ENCODE measurements at places on chromosomes 6 and 20.
A peak's percentile ranks its signal among the peaks of the same experiment; 100 is the strongest.

DNA sequence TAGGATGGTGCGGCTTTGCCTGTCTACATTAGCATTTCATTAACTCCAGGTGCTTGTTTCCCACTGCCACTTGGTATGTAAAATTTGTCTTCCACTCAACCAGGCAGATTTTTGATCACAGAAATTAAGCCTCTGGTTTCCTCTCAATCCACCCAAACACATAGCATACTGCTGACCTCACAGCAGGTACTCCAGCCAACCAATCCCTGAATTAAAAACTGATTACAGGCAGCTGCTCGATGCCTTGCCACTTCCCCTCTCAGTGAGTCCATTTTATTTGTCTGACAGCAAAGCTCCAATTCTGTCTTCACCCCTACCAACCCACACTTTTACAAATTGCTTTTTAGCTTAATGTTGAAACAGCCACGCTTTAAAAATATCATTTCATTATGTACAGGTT is 95.2 kb downstream of the PLCB1 start:
- no peak for DNase-seq

DNA sequence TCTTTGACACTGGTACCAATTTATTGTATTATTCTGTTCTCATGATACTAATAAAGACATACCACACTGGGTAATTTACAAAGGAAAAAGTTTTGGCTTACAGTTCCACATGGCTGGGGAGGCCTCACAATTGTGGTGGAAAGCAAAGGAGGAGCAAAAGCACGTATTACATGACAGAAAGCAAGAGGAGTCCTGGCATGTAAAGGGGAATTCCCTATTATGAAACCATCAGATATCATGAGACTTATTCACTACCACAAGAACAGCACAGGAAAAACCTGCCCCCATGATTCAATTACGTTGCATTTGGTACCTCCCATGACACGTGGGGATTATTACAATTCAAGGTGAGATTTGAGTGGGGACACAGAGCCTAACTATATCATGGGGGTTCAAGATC is 43.4 kb downstream of the SLC22A2 start:
- no peak for DNase-seq

- DNase-seq: no peak
Observed at GRCh38 chr20:1265226-1265915, 723 bp upstream of the SNPH start.

DNA sequence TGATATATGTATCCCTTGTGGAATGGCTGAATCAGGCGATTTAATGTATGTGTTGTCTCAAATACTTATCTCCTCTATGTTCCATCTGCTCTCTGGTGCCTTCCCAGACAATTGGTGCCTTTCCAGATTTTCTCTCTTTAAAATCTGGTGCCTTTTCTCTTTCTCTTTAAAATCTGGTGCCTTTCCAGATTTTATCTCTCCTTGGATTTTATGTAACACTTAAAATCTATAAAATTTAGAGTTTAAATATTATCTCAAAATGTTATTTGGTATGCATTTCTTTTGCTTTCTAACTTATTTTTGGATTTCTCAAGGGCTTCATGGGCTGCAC is 116.3 kb downstream of the KIF13A start:
- no peak for DNase-seq

- DNase-seq: no peak
Observed at GRCh38 chr6:5121479-5121878, 36.3 kb downstream of the PPP1R3G start.

GRCh38 chr20:63782051-63782471 is 42.5 kb downstream of the SLC2A4RG start:
- no peak for DNase-seq

DNA sequence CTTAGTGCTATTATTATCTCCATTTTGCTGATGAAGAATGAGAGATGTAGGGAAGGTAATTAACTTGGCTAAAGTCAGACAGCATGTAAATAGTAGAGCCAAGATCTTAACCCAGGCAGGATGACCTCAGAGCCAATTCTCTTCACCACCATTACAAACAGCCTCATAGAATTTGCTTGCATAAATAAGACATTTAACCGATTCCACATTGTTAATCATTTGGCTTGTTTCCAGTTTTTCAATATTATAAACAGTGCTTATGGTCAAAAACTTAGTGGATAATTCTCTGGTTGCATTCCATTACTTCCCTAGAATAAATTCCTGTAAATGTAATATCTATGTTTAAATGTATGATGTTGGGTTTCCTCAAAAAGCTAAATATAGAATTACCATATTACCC is 19.1 kb upstream of the PRDM1 start:
- no peak for DNase-seq

GRCh38 chr6:133769463-133769862 is 119.5 kb upstream of the TCF21 start:
- no peak for DNase-seq

- peak; percentile 22 for DNase-seq
Observed at GRCh38 chr6:87393026-87393622, 14.6 kb upstream of the CFAP206 start.

GRCh38 chr6:125273965-125274364 is 27.8 kb downstream of the HDDC2 start:
- no peak for DNase-seq

DNA sequence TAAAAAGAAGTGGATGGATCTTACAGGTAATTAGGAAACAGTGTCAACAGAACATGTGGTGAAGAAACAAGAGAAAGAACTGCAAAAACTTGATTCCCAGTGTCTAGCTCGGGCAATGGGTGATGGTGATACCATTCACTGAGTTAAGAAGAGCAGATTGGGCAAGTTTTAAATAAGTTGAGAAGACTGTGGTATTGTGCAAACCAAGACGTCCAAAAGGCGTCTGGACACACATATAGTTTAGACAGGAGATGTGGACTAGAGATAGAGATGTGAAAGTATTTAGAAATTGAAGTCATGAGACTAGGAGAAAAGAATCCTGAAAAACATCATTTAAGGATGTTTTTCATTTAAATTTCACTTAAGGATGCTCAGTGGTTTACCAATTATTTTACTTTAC is 53.9 kb downstream of the CDK19 start:
- DNase-seq: no peak

GRCh38 chr20:48618052-48618451 is 209.7 kb downstream of the PREX1 start:
- DNase-seq: no peak

GRCh38 chr6:154039231-154039842 is at the start of gene OPRM1:
OPRM1 (plus strand) TSS chr6:154039240; CDS start chr6:154039545, 305 bp downstream.
- no peak for DNase-seq

- peak; percentile 26 for DNase-seq
Observed at GRCh38 chr6:167543602-167544497, 219.0 kb downstream of the TTLL2 start.

- no peak for DNase-seq
Observed at GRCh38 chr6:43125119-43125518, 46.0 kb upstream of the SRF start.

DNA sequence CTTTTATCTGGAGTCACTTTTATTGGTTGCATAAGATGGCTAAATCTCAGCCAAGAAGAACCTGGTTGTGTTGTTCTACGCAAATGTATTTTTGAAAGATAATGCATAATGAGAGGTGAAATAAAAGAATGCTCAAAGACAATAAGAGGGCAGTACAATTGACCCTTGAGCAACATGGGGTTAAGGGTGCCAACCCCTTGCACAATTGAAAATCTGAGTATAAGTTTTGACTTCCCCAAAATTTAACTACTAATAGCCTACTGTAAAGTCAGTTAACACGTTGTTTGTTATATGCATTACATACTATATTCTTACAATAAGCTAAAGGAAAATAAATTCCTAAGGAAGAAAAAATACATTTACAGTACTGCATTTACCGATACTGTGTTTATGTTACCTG is 5.9 kb downstream of the RNF146 start:
- no peak for DNase-seq

DNA sequence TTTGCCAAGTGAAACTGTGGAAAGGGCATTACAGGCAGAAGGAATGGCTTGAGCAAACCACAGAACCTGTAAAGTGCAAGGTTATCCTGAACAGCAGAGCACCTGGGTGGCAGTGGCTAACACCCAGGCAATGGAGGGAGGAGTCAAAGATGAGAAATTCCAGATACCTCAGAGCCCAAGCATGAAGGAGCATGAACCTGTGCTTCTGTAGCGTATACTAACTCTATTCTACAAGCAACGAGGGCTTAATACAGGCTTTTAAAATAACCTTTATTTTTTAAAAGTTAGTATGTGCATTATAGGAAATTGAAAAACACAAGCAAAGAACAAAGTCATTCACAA is 77.0 kb downstream of the CNBD2 start:
- DNase-seq: no peak

- DNase-seq: no peak
Observed at GRCh38 chr6:145276756-145277155, 458.6 kb downstream of the EPM2A start.

- no peak for DNase-seq
Observed at GRCh38 chr6:81987293-81987692, 234.8 kb upstream of the TENT5A start.

GRCh38 chr6:47722194-47722593 is 23.8 kb downstream of the ADGRF4 start:
- DNase-seq: no peak

- no peak for DNase-seq
Observed at GRCh38 chr6:92114797-92115196, 1304.6 kb downstream of the EPHA7 start.

GRCh38 chr6:31776485-31776988 is 591 bp downstream of the VWA7 start:
- DNase-seq: no peak

DNA sequence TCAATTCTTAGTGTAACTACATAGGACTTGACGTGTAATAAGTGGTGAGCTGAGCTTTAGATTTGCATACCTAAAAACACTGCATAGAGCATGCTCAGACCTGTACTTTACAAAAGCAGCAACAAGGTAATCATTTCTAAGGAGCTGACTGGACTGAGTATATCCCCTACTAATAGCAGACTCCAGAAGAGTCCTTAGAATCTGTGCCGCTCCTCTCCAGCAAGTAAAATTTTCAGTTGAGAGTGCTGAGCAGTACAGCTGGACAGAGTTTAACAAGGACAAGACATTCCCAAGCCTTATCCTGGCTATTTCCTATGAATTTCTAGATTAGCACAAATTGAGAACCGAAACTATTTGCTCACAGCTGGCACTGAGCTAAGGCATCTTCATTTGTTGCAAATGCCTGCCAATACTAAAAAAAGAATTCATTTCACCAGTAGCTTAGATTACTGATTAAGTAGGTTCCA is 26.1 kb upstream of the KLHL31 start:
- no peak for DNase-seq

- DNase-seq: no peak
Observed at GRCh38 chr6:45854149-45854742, 161.4 kb downstream of the CLIC5 start.

DNA sequence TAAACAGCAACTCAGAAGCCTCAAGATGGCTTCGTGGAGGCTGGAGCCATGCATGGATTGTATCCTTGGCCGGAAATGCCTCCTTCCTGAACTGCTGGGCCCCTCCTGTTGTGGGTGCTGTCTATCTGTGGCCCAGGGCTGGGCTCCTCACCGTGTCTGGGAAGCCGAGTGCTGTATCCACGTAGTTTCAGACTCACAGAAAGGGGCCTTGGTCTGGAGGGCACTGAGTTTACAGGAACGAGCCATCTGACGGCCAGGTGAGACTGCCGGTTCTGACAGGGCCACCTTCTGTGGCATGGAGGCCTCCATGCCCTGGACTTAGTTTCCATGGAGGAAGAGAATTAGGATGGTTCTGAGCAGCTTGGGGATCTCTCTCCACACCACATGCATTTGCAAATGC is 142.2 kb downstream of the ERMARD start:
- no peak for DNase-seq

DNA sequence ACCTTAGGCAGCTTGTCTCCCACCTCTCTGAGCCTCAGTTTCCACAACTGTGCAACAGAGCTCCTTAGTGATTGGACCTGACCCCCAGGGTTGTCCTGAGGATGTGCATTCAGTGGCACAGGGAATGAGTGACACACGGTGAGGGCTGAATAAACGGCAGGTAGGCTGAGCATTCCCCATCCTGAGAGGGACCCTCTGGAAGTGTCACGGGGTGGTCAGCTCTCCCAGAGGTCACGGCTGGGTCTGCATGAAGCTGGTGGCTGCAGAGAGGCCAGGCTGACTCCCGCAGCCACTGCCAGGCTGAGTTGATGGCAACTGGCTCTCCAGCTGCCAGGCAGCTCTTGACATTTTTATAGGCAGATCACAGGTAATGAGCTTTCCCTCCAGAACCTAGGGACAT is 42.5 kb downstream of the CD40 start:
- no peak for DNase-seq

DNA sequence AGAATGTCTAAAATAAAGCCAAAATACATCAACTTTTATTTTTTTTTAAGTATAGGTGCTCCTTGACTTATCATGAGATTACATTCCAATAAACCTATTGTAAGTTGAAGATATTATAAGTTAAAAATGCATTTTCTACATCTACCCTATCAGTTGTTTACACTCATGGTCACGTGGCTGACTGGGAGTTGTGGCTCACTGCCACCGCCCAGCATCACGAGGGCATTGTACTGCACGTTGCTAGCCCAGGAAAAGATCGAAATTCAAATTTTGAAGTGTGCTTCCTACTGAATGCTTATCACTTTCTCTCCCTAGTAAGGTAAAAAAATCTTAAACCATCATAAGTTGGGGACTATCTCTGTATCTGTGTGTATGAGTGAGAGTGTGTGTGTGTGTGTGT is 126.6 kb upstream of the RIN2 start:
- no peak for DNase-seq

DNA sequence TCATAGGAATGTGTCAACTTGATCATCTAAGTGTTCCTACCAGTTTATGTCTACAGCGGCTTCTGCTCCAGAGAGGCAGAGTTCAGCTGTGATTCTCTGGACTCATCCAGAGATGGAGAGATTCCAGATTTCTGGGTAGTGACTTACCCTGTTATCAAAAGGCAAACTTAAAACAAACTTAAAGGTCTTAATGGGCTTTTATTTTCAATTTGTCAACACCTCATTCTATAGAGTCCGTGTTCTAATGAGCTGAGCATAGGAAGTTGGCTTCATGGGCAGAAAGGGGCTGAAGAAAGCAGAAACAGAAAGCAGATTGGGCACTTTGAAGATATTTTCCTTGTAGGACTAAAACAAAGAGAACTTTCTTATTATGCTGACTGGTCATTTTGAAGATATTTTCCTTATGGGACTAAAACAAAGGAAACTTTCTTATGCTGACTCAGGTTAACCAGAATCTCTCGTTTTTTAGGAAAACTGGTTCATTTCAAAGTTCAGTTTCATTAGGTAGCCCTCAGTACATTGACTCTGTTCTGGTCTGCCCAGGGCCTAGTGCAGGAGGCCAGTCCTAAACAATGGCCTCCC is 185.1 kb downstream of the CDH26 start:
- no peak for DNase-seq

DNA sequence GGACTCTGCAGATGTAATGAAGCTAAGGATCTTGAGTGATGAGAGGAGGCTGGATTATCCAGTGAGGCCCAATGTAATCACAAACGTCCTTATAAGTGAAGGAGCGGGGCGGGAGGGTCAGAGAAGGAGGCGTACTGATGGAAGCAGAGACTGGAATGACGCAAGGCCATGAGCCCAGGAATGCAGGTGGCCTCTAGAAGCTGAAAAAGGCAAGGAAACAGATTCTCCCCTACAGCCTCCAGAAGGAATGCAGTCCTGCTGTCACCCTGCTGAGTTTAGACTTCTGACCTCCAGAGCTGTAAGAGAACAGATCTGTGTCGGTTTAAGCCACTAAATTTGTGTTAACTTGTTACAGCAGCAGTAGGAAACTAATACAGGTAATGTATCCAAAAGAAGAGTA is 227.9 kb downstream of the PTPRT start:
- no peak for DNase-seq

- no peak for DNase-seq
Observed at GRCh38 chr6:145155873-145156782, 579.2 kb downstream of the EPM2A start.

Data from pulmonary artery endothelial cell (primary cell).